ENCODE measurements at places on chromosomes 1 and 21.

DNA sequence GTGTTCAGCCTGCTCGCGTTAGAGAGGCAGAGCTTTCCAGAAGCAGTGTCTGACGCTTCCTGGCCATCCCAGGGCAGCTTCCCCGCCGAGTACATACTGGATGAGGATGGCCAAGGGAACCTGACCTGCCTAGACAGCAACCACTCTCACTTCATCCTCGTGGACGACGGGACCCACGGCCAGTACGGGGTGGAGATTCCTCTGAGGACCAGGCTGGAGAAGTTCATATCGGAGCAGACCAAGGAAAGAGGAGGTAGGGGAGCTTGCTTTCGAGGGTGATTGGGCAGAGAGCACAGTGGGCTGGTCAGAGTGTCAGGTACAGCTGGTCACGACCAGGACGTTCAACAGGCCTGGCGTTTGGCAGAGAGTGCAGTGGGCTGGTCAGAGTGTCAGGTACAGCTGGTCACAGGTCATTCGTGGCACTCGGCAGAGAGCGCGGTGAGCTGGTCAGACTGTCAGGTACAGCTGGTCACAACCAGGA, 22.4 kb downstream of the TRPM2 start:
- no peak for DNase-seq

DNA sequence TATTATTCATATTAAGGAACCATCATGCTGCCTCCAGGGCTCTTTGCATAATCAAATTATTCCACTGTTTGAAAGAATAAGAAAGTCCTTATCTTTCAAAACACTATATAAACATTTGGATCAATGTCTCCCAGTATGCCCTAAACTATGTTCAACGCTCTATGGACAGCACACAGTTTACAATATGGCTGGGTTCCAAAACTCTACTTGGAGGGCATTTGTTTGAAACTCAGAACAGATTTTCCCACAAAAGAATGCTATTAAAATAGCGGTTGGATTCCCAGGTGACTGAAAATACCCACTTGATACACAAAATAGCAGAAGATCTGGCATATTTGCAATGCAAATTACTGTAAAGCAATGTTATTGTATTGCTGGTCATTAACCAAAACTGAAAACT, 3.2 kb downstream of the HAO2 start:
- no peak for DNase-seq

- peak; percentile 54 for DNase-seq
Observed at GRCh38 chr1:3775490-3776230, 3.1 kb downstream of the SMIM1 start.

DNA sequence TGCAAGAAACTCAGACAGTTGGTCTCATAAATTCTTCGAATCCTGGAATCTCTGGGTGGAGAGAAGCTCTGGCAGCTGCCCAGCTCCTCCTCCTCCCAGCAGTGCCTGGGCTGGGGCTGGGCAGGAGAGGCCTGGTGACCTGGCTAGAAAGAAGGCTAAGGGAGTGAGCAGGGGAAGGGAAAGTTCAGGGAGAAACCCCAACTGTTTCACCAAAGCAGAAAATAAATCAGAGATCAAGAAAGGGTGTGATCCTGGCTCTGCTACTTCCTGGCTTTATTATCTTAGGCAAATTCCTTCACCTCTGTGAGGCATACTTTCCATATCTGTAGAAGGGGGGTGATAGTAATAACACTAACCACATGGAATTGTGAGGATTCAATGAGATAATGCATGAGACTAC, 8.8 kb upstream of the COL16A1 start:
- DNase-seq: peak; percentile 79

GRCh38 chr1:162906485-162906884, 45.5 kb upstream of the CCDC190 start:
- DNase-seq: no peak

DNA sequence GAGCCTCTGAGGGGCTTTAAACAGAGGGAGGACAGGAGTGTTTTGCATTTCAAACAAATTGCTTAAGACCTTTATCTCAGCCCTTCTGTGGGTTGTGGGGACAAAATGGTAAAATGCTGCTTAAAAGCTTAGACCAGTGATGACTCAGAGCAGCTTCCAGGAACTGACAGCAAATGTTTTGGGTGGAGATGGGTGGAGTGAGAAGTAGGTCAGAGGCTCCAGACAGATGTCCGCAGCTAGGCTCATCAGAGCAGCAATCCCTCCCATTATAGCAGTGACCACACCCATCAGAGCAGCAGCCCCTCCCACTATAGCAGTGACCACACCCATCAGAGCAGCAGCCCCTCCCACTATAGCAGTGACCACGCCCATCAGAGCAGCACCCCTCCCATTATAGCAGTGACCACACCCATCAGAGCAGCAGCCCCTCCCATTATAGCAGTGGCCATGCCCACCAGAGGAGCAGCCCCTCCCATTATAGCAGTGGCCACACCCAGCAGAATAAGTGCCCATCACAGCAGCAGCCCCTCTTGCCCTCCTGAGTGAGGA, 532.2 kb downstream of the MATN1 start:
- no peak for DNase-seq

GRCh38 chr1:68459796-68460195, 10.0 kb upstream of the RPE65 start:
- no peak for DNase-seq

GRCh38 chr1:235207209-235207565, 46.1 kb upstream of the RBM34 start:
- no peak for DNase-seq

DNA sequence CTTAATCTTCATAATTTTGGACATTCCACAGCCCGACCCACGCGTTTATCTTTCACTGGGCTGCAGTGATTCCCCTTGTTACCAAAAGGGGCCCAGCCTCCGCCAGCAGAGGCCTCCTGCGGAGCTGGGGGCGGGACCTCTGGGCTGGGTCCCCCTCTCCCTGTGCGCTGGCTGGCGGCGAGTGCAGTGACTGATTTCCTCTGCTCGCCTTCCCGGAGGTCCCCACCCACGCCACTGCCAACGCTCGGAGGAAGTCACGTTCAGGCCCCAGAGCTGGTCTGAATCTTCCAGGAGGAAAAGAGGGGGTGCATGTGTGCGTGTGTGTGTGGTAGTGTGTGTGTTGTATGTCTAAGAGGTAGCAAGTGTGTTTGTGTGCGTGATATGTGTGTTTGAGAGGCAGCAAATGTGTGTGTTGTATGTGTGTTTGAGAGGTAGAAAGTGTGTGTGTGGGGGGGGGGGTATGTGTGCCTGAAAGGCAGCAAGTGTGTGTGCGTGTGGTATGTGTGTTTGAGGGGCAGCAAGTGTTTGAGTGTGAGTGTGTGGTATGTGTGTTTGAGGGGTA, 35.0 kb upstream of the JAK1 start:
- peak; percentile 85 for DNase-seq

DNA sequence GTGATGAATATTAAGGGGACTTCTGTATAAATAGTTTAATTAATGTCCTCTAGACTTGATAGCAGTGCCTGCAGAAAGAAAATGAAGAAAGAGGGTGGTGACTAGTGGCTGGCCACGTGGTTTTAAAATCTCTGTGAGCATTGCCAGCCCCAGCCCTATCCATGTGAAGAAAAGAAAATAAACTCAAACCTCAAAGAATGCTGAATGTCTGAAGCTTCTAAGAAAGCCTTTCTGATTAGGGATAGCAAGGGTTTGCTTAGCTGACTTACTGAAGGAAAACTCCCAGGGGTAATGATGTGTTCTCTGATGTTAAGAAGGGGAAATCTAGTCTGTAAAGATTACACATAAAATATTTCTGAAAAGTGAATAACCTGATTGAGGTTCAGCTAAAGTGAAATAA, 31.8 kb downstream of the ADGRL2 start:
- DNase-seq: peak; percentile 41

GRCh38 chr1:156663178-156663577, 14.0 kb downstream of the NES start:
- no peak for DNase-seq

DNA sequence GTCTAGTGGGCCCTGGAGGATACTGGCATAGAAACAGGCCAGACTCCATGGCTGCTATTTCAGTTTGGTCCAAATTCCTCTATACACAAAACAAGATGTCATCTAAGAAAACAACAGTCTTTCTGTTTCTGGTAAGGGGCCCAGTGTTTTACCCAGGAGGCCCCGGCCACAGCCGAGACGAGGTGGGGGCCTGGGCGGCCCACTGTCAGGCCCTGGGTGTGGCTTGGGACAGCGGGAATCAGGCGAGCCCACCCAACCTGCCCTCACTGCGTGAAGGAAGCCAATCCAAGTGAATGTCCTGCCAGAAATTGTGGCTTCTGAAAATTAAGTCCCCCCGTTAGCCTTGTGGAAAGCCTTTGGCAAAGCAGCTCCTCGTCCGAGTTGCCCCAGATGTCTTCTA, 31.2 kb upstream of the GPR153 start:
- no peak for DNase-seq

DNA sequence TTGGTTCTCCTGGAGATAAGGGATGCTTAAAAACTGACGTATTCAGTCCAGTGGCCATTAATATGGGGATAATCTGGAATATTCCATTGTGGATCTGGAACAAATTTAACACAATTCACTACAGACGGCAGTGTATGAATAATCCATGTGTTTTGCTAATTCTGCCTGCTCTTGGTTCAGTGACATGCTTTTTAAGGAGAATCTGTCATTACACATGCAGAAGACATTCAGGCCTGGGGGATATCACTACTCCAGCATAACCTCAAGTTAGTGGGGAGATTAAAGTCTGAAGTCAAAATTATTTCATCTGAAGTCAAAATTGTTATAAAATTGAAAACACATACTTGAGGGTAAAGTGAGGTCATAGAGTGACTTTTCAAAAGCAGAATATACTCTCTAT, 789.3 kb downstream of the USP25 start:
- no peak for DNase-seq

GRCh38 chr1:39238476-39238875, 34.0 kb downstream of the MACF1 start:
- DNase-seq: peak; percentile 44

DNA sequence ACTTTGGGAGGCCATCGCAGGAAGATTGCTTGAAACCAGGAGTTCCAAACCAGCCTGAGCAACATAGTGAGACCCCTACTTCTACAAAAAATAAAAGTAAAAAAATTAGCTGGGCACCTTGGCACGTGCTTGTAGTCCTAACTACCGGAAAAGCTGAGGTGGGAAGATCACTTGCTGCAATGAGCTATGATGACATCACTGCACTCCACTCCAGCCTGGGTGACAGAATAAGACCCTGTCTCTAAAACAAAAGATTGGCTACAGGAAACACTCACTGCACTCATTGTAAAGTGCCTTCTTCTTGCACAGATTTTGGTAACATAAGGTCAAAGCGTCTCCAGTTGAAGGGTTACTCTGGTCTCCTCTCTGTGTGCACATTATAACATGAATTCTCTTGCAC, 305.7 kb downstream of the TM2D1 start:
- DNase-seq: no peak

DNA sequence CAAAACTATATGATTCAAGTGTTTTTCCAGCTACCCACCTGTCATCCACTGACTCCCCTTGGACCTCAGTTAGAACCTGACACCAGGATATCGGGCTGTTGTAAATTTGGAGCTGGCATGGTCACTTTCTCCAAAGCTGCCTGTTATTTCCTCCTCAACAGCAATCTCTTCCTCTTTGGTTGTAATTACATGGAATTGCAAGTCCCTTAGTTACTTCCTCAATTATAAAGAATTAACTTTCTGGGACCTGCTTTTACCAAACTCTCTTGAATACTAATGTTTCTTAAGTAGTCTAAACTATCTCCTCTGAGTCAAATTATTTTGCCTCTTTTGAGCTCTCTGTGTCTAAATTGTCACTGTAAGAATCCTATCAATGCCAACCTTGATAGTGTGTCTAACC, 150.3 kb upstream of the SGIP1 start:
- no peak for DNase-seq

DNA sequence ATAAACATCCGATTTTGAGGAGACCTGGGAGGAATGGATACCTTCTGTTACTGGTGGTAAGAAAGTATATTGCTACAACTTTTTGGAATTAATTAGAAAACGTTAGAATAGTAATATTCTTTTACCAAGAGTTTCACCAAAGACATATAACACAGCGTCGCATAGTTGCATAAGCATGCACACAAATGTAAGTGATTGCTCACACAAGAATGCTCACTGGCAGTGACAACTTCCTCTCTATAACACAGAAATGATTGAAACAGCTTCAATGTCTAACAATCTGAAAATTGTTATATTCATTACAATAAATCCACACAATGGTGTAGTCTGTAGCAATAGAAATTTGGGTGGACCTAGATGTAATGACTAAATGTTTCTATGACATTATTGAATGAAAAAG, 998.6 kb downstream of the TTLL7 start:
- DNase-seq: no peak

DNA sequence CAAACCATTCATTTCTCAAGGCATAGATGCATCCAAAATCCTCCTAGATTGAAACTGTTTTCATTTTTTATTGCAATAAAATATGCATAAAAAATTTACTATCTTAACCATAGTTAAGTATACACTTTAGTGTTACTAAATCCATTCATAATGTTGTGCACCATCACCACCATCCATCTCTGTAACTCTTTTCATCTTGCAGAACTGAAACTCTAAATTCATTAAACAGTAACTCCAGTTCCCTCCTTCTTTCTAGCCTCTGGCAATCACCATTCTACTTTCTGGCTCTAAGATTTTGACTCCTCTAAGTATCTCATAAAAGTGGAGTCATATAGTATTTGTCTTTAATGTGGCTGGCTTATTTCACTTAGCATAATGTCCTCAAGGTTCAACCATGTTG, 236.8 kb downstream of the SMYD3 start:
- DNase-seq: no peak

DNA sequence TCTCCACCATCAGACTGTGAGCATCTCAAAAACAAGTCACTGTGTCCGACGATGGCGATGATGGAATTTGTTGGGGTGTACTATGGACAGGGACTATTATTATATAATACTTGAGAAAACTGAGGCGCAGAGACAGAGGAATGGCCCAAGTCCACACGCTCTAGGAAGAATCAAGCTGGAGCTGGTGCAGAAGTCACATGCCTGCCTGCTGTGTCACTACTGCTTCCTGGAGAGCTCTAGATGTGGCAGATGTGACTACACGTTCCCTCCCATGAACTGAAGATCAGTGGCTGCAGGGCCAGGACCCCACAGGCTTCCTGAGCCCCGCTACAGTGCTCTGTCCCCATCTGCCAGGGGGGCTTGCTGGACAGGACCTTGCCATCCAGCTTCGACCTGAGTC, 56.9 kb downstream of the TRABD2B start:
- no peak for DNase-seq

GRCh38 chr1:200530623-200531261, 89.8 kb downstream of the KIF14 start:
- DNase-seq: no peak

DNA sequence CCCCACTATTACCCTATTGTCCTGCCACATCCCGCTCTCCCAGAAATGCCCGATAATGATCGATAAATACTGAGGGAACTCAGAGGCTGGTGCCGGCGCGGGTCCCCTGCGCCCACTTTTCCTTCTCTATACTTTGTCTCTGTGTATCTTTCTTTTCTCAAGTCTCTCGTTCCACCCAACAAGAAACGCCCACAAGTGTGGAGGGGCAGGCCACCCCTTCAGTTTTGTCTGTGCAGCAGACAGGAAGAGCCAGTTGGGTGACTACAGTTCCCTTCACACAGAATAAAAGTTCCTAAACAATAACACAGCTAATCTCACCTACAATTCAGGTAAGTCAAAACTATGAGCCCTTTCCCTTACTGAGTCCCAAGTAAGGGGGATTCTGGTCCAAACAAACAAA, 423.7 kb downstream of the SMYD3 start:
- DNase-seq: no peak

- no peak for DNase-seq
Observed at GRCh38 chr1:64950284-64950809, 16.0 kb downstream of the JAK1 start.

GRCh38 chr1:18919197-18919905, 17.0 kb upstream of the ALDH4A1 start:
- DNase-seq: no peak

- DNase-seq: no peak
Observed at GRCh38 chr1:100320311-100321099, 31.8 kb upstream of the CDC14A start.
